ENCODE measurements at places on chromosomes 7 and 10.

DNA sequence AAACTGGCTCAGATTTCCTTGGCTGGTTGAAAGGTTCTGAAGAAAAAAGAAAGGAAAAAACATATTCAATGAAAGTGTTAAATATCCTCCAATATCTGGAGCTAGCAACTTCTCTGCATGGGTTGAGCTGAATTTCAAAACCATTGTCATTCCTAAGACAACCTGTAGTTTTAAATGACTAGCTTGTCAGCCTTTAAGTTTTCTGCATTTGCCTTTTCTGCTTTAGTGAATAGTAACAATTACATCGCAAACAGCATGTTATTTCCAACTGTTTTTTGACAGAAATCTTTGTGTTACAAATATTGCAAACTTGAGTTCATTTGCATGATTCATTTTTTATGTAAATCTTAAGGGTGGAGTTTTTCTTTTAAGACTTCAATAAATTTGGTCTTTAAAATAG is 852.3 kb upstream of the CELF2 start:
- no peak for DNase-seq

DNA sequence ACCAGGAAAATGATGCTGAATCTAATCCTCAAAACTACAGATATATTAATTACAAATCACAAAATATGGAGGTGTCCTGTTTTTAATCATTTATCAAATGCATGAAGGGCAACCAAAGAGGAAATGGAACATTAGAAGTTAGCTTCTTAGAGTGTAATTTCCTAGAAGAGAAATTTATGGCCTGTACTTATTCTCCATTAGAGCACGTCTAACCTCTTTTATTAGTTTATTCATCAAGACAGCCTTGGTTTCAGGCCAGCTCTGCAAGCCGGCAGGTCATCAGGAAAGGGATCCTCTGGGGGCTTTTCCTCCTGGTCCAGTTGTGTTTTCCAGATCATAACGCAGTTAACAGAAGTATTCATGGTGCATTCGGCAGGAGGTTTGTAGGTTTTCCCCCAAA is 517.6 kb downstream of the KCNMA1 start:
- DNase-seq = no peak

DNA sequence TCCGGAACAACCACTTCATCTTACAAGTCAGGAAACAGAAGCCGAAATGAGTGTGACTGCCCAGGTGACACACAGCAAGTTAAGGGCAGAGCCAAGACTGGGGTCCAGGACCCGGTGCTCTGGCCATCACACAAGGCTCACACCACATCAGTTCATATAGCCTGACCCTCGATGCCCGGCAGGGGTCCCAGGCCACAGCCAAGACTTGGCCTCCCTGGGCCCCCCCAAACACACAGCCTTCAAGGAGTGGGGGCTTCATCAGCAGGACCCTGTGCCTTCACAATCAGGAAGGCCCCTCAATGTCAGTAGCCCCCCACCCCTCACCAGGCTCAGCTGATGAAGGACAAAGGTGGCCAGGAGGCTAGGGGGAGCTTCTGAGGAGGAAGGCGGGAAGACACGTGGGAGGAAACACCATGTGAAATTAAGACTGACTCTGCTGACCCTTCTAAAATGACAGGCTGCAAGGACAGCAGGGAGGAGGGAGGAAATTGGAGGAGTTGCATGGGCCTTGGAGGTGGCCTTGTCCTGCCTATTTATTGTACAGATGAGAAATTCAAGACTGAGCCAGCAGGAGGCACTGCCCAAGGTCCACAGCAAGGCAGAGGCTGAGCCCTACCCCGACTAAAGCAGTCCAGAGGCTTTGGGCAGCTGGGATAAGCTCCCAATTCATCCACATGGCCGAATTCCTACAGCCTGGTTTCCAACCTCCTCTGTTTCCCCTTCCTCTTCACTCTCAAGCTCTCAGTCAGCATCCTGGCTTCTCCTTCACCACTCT is 216.1 kb upstream of the ZMIZ1 start:
- DNase-seq = no peak

DNA sequence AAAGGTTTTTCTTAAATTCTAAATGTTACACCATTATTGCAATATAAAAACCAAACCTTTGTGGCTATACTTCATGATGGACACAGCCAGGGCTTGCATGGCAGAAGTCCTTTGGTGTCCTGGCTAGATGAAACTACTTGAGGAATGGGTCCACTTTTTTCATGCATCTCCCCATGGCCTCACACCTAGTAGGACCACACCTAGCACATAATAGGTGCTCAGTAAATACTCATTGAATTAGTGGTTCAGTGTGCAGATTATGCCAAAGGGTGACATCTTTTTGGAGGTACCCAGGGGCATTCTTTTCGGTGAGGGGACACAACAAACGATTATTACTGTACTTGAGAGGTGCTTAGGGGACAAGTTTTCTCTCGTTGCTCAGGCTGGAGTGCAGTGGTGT is 20.7 kb upstream of the SRGN start:
- no peak for DNase-seq

DNA sequence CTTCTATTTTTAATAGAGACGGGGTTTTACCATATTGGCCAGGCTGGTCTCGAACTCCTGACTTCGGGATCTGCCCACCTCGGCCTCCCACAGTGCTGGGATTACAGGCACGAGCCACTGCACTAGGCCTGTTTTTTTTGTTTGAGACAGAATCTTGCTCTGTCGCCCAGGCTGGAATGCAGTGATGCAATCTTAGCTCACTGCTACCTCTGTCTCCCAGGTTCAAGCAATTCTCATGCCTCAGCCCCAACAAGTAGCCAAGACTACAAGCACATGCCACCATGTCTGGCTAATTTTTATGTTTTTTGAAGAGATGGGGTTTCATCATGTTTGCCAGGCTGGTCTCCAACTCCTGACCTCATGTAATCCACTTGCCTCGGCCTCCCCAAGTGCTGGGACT is 73.7 kb downstream of the TYW1B start:
- no peak for DNase-seq

DNA sequence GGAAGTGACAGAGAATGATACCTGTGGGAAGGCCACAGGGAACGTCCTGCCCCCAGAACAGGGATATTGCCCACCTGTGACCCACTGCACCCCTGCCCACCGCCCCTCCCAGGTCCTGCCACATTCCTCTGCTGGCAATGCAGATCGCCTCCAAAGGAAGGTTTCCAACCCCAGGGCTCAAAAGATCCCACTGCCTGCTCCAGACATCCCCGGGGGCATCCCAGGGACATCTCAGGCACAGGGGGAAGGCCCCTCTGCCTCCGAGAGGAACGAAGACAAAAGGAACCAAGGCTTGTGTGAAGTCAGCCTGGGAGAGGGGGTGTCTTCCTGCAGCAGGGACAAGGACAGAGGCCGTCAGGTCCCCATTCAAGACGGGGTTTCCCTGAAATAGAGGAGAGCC is 28.5 kb downstream of the NUDT1 start:
- DNase-seq = no peak

- no peak for DNase-seq
Observed at GRCh38 chr10:101775273-101776160, at the start of gene FGF8. TSS of gene FGF8 (minus strand) at chr10:101776114. CDS start at chr10:101775900, 214 bp downstream.

DNA sequence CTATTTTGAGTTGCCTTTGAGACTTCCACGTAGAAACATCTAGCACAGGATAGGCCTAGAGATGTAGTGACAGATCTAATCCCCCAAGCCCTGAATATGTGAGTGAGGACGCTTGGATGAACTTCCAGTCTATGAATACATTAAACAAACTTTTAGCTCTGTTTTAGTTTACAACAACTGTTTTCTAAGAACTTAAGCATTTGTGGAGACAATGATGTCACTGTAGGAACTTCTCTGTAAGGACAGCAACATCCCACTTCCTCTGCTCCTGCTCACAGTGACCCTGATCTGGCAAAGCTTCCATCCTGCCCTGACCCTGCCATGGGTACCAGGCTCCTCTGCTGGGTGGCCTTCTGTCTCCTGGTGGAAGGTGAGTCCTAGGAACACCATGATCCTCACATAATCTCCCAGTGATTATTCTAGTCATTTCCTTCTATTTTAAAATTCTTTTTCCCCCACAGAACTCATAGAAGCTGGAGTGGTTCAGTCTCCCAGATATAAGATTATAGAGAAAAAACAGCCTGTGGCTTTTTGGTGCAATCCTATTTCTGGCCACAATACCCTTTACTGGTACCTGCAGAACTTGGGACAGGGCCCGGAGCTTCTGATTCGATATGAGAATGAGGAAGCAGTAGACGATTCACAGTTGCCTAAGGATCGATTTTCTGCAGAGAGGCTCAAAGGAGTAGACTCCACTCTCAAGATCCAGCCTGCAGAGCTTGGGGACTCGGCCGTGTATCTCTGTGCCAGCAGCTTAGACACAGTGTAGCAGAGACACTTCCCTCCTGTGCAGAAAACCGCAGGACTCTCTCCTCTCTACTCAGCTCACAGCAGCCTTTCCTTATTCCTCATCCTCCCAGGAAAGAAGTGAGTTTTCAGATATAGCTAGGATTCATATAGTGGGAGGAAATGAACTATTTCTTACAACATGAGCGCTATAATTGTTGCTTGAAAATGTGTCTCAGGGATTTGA is 194.4 kb upstream of the PRSS1 start:
- DNase-seq = no peak

- DNase-seq = no peak
Observed at GRCh38 chr10:97774811-97775294, 3.1 kb upstream of the SFRP5 start.

DNA sequence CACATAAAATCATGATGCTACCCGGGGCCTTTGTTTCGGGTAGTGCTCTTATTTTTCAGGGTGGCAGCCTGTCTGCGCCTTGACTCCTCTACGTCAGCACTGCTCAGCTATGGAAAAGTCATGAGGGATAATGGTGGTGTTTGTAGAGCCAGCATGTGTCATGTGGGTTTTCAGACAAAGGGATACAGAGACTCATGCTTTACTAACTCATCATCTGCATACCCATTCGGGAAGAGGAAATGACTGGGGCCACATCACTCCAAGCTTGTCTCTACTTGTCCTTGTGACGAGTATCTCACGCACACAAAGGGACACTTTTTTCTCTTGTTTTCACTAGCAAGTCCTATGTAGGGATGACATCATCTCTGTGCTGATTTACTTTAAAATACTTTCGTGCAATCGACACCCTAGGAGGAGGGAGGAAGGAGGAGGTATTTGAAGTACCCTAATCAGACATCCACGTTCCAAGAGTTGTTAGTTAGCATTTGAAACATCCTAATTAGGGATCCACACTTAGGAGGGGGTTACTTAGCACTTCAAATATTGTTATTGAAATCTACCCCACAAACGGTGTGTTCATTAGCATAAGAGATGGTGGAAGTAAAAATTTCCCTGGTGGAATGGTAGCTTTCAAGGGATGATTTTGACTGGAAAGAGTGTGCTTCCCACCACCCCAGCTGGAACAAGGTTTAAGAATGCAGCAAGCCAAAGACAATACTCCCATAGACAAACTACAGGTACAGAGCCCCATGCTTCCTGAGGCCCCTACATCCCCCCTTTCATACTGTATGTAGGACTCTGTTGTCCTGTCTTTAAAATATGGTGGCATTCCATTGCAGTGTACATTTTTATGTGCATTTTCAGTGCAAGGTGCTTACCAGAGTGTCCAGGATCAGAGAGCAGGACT is 52.0 kb downstream of the THNSL1 start:
- no peak for DNase-seq

GRCh38 chr7:148962440-148962822 is 65.9 kb downstream of the PDIA4 start:
- no peak for DNase-seq

- DNase-seq = no peak
Observed at GRCh38 chr10:131920151-131920550, 19.3 kb downstream of the PPP2R2D start.

DNA sequence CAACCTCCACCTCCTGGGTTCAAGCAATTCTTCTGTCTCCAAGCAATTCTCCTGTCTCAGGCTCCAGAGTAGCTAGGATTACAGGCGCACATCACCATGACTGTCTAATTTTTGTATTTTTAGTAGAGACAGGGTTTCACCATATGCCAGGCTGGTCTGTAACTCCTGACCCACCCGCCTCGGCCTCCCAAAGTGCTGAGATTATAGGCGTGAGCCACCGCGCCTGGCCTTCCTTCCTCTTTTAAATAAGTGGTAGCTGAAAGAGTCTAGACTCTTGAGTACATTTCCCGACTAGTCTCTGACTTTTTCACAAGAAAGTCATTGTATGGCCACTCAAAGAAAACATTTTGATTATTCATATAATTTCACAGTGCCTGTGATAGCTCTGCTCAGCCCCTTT is 636.2 kb upstream of the ANKRD30A start:
- DNase-seq = no peak

DNA sequence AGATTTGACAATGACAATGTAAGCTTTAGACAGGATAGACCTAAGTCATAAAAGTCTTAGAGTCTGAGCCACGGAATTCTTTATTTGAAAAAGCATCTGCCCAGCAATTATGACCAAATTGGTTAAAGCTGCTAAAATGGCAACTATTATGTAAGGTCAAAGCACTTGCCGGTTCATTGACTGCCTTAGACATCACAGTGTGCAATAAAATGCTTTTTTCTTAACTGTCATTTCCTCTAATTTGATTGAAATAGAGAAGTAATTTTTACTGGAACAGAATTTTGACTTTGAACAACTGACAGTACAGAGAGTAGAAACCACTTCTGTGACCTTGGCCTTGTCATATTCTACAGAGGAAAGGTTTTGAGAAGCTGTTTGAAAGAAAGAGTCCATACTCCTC is 142.9 kb downstream of the THSD7A start:
- no peak for DNase-seq

DNA sequence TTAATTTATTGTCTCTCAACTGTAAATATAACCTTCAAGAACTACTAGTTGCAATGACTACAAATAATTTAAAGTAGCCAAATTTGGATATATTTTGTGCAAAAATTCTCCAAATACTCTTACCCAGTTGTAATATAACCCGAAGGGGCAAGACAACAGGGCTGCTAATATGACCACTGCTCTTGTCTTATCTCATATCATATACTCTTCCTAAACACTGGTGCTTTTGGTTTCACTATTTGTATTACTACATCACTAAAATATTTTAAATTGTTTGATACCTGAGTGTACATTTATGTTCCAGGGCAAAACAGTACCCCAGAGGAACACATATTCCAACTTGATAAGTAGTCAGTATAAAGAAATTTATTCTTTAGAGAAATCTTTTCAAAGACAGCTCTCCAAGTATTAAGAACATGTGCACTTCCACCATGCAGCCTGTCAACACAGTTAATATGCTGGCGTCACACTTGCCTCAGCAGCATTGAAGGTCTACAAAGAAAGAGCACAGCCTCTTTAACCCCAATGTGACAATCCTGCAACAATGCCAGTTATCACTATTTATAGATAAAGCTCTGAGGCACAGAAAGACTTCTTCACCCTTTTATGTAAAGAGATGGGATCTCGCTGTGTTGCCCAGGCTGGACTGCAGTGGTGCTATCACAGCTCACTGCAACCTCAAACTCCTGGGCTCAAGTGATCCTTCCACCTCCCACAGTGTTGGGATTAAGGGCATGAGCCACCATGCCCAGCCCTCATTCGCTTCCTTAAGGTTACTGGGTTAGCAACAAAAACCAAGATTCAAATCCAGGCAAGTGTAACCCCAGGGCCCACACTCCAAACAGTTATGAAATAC is 37.8 kb downstream of the RHEB start:
- no peak for DNase-seq
